ENCODE measurements at places on chromosomes 7 and 10.

DNA sequence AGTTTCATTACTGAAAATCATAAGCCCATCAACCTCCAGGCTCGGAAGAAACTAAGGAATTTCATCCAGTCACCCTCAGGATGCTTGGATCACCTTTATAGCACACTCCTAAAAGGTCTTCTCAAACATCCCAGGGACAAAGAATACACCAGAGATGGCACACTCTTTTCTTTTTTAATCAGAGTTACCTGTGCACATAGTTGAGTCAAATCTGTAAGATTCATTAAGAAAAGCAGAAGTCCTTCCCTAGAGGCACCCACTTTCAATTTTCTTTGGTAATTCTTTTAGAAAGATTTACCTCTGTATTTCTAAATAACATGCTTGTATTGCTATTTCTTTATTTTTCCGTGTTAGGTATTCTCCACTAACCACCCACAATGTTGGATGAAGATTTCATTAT lies 50.6 kb upstream of the IL6 start:
- DNase-seq = no peak

DNA sequence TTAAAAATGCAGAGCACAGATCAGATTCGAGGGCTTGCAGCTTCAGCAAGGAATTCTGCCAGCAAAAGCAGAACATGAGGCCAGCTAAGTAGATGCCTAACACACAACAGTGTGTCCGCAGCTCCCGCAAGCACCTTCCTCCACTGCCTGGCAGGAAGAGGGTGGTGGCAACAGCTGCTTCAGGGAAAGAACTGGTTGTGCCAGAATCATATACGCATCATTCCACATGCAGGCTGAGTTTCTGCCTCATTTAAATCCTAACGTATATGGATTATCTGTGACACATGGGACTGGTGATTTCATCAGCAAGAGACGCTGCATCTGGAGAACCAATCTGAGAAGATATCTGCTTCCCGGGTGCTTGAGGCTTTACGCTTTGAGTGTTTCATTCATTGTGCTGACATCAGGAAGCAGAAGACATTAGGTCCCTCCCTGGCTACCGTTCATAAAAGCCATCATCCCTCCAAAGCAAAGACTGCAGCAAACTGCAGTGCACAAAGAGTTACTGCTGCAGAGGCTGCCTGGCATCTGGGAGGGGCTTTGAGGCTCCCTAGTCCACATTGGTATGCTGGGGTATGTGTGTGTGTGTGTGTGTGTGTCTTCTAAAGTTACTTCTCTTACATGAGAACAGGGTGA lies 78.8 kb downstream of the FAM13C start:
- DNase-seq = no peak

GRCh38 chr10:114566064-114566463 lies 92.0 kb downstream of the ABLIM1 start:
- DNase-seq = no peak

DNA sequence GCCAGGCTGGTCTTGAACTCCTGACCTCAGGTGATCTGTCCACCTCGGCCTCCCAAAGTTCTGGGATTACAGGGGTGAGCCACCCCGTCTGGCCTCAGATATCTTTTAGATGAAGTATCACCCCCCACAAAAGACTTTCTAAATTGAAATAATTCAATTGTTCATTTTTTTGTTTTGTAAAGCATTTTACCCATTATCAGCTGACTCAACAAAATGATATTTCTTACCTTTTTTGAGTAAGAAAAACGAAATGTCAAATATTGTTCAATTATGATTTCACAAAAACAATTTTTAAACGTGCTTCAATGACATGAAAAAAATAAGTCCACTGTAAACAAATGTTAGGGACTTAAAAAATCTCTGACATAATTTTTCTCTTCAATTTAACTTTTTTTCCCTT lies 822 bp upstream of the PRPF18 start:
- no peak for DNase-seq

GRCh38 chr10:12656518-12657142 lies 307.3 kb downstream of the CAMK1D start:
- no peak for DNase-seq

- no peak for DNase-seq
Observed at GRCh38 chr7:155230169-155230593, 67.5 kb upstream of the INSIG1 start.

DNA sequence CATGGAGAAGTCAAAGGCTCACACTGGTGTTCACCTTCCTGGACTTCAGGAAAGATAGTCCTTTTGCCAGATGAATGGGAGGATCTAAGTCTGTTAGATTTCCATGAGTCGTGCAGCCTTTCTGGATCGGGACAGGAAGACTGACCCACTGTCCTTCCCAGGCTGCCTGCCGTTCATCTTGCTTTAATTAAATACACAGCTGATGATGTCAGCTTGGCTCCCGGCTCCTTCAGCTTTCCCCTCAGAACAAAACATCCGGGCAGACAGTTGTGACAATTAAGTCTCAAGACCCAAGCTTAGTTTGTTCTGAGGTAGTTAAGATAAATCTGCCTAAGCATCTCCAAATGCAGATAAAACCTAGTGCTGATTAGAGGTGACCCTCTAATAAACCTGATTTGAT lies 58.6 kb downstream of the AUTS2 start:
- DNase-seq = no peak

- no peak for DNase-seq
Observed at GRCh38 chr10:42149027-42149700, 489.2 kb downstream of the ZNF33B start.

DNA sequence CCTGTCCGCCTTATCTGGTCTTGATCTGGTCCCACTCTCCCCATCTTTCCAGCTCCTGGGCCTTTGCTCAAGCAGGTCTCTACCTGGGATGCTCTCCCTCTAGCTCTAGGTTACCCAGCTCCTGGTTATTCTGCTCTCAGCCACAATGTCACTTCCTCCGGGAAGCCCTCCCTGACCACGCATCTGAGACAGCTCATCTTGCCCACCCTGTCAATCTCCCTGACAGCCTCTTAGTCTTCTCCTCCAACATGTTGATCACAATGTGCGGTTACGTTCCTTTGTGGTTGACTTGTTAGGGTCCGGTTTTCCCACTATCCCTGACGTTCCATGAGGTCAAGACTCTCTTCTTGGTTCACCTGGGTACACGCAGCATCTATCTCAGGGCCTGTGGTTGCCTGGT lies 55.6 kb downstream of the GOLGA7B start:
- DNase-seq = no peak

DNA sequence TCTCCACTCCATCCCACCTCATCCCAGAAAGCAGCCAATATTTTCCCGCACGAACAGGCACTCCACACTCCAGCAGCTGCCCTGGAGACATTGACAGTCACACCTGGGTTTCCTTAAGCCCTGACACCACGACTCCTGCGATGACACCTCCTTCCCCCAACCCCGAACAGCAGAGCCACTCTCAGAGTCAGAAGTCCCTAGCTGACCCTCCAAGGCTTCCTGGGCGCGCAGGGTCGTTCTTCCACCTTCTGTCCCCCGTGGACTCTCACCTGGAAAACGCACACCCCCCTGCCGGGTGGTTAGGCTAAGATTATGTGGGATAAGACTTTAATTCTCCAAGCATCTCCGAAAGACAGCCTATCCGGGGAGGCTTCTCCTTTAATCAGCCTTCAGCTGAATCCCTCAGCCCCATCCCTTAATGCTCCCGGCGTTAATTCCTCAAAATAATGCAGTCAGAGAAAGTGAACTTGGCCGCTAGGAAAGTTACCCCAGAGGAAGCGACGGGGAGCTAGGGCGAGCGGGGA lies 1.1 kb downstream of the DENND11 start:
- peak; percentile 2 for DNase-seq

GRCh38 chr7:101677797-101678479 lies 48.8 kb upstream of the MYL10 start:
- no peak for DNase-seq

DNA sequence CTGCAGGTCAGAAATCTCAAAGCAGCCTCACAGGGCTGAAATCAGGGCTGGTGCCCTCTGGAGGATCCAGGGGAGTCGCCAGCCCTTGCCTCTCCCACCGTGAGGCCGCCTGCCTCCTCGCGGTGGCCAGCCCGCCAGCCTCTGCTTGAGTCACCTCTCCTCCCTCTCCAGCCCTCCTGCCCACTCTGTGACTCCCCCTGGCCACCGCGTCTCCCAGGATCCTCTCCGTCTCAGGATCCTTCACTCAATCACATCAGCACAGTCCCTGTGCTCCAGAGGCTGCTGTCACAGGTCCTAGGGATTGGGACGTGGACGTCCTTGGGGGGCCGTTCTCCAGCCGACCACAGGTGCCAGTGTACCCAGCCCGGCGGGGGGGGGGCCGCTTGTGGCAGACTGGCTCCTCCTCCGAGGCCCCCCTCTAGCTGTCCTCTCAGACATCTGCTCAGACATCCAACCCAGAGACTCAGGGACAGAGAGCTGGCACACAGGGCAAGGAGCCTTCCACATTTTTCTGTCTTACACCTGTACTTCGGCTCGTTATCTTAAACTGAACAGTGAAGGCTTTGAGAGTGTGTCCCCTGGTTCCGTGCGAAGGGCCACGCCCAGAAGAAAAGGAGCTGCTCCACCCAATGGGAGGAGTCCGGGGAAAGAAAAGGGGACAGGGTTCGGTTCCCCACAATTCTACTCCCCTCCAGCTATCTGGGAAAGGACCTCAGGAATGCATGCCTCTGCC lies 9.4 kb upstream of the PPP2R2D start:
- no peak for DNase-seq

DNA sequence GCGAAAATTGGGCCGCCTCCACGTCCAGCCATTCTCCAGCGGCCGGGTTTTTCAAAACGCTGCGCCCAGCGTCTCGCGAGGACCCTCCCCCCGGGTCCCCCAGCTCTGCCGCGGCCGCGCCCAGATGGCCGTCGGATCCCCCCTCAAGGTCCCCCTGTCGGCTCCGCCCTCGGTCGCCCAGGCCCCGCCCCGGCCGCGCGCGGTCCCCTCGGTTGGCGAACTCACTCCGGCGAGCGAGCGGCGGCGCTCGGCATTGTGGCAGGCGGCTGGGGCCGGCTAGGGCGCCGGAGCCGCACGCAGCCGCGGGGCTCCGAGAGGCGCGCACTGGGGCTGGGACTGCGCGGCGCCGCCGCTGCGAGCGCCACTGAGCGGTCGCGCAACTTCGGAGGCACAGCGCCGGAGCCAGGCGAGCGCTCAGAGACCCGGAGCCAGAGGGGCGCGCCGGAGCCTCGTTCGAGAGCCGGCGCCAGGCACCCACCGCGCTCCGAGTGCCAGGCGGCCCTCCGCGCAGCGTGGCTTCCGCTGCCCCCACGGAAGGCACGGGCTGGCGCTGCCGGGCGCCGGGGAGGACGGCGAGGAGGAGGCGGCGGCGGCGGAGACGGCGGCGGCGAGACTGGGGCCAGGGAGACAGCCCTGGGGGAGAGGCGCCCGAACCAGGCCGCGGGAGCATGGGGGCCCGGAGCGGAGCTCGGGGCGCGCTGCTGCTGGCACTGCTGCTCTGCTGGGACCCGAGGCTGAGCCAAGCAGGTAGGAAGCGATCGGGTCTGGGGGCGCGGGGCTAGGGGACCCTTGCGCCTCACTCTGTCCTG lies at the start of gene UNC5B:
Gene UNC5B (plus strand): TSS at position 253 of the 809 bp plus-strand sequence. CDS start 416 bp downstream, at position 669.
- DNase-seq = peak; percentile 58

GRCh38 chr7:88546808-88547207 lies 212.7 kb upstream of the ZNF804B start:
- no peak for DNase-seq

DNA sequence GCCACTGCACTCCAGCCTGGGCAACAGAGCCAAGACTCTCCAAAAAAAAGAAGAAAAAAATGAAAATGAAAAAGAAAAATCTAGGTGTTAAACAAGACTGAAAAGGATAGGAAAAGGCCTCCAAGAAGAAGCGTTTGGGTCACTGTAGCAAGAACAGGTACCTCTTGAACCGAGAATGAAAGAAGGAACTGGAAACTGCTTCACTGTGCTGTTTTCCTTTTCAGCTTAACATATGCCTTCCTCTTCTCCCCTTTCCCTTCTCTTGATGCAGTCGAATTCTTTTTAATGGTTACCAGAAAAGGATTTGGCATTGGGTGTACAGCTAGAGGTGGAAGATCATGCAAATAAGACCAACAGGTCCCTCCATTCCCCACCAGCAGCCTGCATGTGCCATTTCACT lies 28.1 kb downstream of the LRRC4 start:
- DNase-seq = no peak

DNA sequence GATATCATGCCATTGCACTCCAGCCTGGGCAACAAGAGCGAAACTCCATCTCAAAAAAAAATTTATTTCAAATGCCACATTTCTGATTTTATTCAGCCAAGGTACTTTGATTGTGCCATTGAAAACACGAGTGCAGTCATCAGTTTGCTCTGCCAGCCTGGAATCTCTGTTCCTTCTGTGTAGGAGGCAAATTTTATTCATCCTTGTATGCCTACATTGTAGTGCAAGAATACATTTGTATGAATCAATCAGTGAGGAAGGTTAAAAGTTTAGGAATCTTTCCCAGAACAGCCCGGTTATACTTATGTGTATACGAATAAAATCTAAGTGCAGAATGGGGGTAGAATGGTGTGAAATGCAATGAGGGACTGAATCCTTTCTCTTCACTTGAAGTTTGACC lies 886 bp upstream of the TET1 start:
- no peak for DNase-seq

GRCh38 chr7:72098807-72099580 lies 313.1 kb downstream of the CALN1 start:
- DNase-seq = no peak

- DNase-seq = no peak
Observed at GRCh38 chr10:118108194-118109026, 61.7 kb upstream of the RAB11FIP2 start.

DNA sequence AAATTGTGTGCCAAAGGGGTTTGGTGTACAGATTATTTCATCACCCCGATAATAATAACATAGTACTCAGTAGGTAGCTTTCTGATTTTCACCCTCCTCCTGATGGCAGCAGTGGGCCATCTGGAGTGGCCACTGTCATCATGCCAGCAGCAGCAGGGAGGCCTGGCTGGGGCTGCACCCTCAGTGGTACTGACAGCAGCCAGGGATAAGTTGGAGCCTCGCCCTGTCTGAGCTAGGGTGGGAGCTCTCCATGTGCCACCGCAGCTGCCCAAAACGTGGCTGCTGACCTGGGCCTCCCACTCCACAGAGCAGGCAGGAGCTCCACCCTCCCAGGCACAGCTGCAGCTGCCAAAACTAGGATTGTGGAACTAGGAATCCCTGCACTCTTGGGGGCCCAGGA lies 700.8 kb upstream of the KCND2 start:
- no peak for DNase-seq

DNA sequence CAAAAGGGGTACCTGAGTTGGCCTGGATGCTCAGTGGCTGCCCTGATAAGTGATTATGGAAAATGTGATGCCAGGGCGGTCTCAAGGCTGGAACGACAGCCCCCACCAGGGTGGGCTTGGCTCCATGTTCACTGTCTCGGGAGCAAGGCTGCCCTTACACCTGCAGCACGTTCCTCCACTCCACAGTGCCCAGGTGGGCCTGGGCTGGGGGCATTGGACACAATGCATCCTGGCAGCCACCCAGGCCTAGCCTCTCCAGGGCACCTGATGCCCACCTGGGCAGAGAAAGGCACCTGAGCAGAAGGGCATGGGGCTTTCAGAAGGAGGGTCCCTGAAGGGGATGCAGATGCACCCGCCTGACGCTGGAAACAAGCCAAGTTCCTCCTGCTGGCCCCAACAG lies 548.3 kb downstream of the DNAJB6 start:
- DNase-seq = no peak

GRCh38 chr7:19853261-19853832 lies 79.9 kb upstream of the TMEM196 start:
- no peak for DNase-seq

GRCh38 chr10:50552771-50553535 lies 70.8 kb downstream of the SGMS1 start:
- DNase-seq = peak; percentile 35
